ENCODE measurements at places on chromosomes 13 and 19. TPM values are rescaled to one million over a fixed set of nuclear protein-coding genes. Genes with fewer than 3 reads are reported as not detected.

GRCh38 chr19:22625266-22626035 is 8.7 kb upstream of the ZNF492 start:
- DNase-seq = no peak

- DNase-seq = peak; percentile 59
Observed at GRCh38 chr19:10699650-10700335, 1.4 kb upstream of the QTRT1 start.

- DNase-seq = no peak
Observed at GRCh38 chr13:22210134-22210930, 539.5 kb downstream of the FGF9 start.

DNA sequence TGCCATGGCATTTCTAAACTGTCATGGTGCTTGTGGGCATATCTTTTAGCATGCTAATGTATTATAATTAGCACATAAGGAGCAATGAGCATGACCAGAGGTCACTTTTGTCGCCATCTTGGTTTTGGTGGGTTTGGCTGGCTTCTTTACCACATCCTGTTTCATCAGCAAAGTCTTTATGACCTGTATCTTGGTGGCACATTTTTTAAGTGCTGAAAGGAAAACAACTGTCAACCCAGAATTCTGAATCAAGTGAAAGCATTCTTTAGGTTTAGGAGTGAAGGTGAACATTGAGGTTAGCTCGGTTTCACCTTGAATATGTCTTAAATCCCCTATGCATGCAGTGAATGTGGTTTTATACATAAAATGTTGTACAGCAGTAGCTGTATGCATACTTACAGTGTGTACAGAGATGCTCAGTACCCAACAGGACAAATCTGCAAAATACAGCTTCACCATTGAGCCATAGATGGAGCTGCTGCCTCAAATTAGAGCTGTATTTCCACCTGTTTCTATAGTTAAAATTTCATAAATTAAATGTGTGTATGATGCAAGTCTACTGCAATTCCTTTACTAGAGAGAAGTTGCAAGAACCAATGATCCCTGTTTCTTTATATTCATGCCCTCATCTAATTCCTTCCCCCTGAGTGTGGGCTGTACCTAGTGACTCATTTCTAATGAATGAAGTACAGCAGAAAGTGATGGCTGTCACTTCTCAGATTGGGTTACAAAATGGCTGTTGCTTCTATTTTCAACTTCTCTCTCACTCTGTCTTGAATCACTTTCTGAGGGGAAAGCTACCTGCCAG is 25.2 kb upstream of the IGSF23 start:
- no peak for DNase-seq

DNA sequence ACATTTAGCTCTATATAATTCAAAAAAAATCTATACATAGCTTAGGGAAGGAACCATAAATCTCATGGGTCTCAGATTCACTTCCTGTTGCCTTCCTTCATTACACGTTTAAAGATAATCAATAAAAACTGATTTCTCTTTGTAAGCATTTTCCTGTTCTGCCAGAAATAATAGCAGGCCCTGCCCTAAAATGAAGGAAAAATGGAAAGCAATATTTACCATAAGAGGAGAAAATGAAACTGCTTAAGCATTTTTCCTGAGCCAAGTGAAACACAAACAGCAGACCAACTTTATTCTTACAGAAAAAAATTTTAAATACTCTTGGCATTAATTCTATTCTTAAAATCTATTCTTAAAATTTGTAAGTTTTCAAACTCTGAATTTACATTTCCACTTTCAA is 4.0 kb downstream of the LHFPL6 start:
- no peak for DNase-seq

The WDR87 gene
- not detected for total RNA-seq

The RNASEH2B gene
- 62.7 TPM for total RNA-seq
